H54 (cell line): ENCODE measurements at places on chromosomes 6 and 20.

- no peak for DNase-seq
Measured at GRCh38 chr6:136920216-136920615, 1.9 kb upstream of the SLC35D3 start.

DNA sequence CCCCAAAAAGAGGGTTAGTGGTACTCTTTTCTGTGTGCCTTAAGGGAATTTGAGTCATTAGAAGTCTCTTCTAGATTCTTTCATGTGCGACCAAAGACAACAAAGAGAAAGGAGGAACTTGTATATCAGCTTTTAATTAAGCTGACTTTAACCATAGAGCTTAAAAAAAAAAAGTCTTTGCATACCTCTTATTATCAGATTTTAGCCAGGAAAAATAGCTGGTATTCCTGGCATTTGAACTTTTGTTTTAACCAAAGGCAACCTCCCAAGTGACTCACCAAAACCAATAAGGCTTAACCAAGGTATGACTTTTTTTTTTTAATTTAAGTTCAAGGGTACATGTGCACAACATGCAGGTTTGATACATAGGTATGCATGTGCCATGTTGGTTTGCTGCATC lies 375.0 kb downstream of the CDC5L start:
- DNase-seq = no peak

- DNase-seq = no peak
Measured at GRCh38 chr20:50278377-50278683, 87.7 kb downstream of the CEBPB start.

GRCh38 chr6:110493253-110493800 lies 16.9 kb upstream of the SLC22A16 start:
- no peak for DNase-seq

DNA sequence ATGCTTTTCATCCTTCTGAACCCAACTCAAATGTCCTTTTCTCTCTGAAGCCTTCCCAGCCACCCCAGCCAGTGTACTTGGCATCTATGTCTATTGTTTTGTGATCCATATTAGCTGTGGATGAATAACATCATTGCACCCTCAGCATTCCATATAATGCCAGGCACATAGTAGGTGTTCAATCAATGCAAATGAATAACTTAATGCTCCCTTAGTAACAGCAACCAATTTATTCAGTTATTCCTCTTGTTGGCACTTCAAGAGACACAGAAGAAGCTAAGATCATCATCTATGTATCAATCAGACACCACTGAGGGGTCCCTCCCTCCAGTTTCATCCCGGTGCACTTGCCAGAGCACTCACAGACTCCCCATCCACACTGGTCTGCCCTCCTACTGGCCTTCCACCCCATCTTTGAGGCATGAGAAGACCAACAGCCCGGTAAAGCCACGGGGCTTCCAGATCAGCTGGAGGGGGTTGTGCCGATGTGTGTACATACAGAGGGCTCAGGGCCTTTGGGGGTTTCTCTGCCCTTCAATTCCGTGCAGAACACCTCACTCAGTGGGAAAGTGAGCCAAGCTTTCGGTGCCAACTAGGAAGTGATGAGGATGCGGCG lies 2.4 kb upstream of the TAF8 start:
- no peak for DNase-seq

GRCh38 chr20:14984768-14985622 lies 647.6 kb upstream of the FLRT3 start:
- no peak for DNase-seq

GRCh38 chr20:46558511-46558959 lies 8.1 kb upstream of the OCSTAMP start:
- peak; percentile 81 for DNase-seq

GRCh38 chr20:21325296-21325695 lies 22.2 kb downstream of the XRN2 start:
- no peak for DNase-seq

GRCh38 chr6:170080169-170080827 lies 210.6 kb downstream of the DLL1 start:
- DNase-seq = no peak

GRCh38 chr6:80622641-80623040 lies 516.2 kb downstream of the BCKDHB start:
- no peak for DNase-seq

DNA sequence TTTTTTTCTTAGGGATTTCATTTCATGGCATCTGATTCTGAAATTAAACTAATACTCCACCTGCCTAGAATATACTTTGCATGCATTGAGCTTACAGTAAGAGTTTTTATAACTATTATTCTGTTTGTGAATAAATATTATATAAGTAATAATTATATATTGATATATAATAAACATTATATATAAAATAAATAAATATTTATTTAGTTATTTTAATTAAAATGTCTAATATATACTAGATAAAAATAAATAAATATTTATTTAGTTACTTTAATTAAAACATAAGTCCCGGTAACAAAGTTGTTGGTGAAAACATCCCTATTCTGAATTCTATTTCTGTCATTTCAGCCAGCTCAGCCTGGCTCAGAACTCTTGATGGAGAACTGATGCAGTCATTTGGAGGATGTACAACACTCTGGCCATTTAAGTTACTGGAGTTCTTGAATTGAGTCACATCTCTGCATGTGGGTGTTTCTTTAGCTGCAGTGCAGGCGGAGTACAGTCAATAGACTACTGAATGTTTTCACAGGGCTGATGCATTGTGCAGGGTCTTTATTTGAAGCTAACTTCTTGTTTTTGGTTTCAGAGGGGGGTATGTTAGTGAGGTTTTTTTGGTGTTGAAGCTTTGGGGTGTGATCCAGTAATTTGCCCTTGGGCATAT lies 508.9 kb upstream of the ADGRB3 start:
- DNase-seq = no peak

DNA sequence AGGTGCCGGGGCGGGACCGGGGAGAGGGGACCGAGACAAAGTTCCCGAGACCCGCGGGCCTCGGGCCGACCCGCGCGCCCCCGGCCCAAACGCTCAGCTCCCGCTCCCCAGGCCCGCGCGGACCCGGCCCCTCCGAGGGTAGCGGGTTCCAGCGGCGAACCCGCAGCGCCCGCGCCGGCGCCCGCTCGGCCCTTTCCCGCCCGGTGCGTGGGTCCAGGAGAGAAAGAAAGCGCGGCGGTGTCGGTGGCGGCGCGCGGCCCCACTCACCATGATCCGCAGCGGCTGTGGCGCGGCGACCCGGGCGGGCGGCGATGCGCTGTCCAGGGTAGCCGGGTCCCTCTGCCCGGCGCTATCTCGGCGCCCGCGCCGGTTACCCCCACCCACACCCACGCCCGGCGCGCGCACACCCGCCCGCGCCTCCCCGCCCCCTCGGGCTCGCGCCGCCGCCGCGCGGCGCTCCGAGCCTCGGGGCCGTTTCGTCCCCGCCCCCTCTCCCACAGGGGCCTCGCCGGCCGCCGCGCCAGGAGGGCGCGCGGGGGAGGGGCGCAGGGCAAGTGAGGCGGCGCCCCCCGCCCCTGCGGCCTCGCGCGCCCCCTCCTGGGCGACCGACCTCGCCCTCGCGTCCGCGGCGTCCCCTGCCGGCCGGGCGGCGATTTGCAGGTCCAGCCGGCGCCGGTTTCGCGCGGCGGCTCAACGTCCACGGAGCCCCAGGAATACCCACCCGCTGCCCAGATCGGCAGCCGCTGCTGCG lies at the start of gene ELOVL2:
Gene ELOVL2 (minus strand): TSS at position 345 of the 751 bp plus-strand sequence. CDS start 75 bp downstream, at position 270.
- DNase-seq = peak; percentile 63

DNA sequence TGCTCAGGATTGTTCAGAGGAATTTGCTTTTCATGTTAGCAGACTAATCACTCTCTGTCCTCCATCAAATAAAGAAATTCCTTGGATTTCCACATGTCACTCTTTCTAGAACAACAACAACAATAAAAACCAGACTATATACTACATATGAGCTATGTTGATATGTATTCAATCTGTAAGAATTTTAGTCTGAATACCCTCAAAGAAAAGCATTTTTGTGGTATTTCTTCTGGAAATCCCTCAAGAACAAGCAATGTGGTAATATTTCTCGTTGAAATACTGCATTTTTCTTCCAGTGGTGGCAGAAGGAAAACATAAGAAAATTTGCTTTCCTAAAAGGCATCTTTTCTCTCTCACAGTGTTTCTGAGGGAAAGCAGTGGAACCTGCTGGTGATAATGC lies 312.6 kb upstream of the RSPO3 start:
- no peak for DNase-seq

DNA sequence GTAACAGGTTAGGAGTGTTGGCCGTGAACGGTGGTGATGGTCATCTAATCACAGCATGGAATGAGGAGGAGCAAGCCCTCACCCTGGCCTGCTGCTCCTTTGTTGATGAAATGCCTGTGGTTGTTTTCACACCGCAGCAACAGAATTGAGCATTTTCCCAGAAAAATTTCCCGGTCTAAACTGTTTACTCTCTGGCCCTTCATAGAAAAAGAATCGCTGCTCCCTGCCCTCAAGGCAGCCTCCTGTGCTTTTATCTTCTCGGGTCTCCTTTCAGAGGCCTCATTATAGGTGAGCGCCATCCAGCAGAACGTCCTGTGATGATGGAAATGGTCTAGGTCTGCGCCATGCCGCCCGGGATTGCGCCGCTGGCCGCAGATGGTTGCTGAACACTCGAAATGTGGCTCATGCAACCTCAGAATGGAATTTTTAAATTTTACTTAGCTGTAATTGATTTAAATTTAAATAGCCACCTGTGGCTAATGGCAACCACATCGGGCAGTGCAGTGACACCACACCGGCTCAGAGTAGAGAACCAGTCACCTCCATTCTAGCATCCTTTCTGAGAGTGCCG lies 30.2 kb downstream of the PHACTR3 start:
- no peak for DNase-seq

- no peak for DNase-seq
Measured at GRCh38 chr20:37123441-37123840, 27.6 kb upstream of the RBL1 start.

GRCh38 chr20:90651-91050 lies 3.2 kb downstream of the DEFB125 start:
- no peak for DNase-seq
